Urinary bladder (tissue), 4 donors: ENCODE measurements at places on chromosomes 1 and 21. TPM values are rescaled to one million over a fixed set of nuclear protein-coding genes. Genes with fewer than 3 reads are reported as not detected.

TNNI3K gene
- total RNA-seq = 5.1 TPM

DNA sequence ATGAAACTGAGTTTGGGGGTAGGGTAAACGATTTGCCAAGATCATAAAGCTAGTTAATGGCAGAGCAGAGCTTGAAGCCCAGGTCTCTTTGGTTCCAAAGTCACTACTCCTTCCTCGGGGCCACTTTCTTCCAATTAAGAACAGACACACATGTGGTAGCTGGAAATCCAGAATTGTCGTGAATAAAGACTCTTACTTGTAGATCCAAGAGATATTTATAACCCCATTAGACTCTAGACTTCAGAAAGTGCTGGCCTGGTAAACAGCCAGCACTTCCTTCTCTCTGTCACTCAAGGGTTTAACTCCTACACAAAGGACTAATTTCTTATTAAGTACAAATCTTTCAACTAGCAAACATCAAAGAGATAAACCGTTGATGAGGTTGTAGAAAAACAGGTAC is 2.7 kb downstream of the FAM163A start:
- DNase-seq = no peak

DNA sequence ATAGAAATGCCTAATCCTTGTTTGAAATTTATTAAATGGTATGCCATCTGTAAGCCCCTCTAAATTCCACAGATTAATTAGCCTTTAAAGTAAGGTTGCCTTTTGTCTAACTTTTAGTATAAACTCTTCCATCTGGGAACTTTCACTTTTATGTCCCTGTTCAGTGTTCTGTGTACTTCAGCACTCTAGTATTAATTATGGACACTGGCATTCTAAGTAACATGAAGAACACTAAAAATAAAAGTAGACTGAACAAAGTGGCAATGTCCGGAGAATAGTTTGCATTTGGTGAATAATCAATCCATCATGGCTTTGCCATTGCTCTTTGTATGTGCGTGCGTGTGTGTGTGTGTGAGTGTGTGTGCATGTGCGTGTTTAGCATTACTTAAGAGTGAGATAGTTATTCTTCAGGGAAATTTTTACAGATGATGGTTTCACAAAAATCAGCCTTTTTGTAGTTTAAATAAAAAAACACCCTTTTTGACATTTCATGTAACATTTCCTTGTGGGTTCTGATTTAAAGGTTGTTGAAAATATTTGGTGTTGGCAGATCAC is 51.1 kb downstream of the ATF6 start:
- no peak for DNase-seq

DNA sequence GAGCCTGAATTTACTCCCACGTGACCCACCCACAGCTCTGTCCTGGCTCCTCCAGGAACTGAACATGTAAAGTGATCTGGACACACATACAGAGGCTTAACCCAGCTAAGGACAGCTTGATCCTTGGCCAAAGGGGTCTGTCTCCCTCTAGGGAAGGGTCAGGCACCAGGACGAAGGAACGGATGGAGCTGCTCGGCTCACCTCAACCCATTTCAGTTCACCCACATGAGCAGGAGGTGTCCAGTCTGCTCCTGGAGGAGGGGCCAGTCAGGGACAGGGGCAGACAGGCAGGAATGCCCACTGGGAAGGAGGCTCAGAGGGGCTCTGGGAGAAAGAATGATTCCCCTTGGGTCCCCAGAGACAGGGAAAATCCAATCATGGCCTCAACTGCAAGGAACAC is 567.2 kb downstream of the PTPRU start:
- no peak for DNase-seq

GRCh38 chr1:226912587-226913176 is 27.4 kb upstream of the COQ8A start:
- no peak for DNase-seq

IVL gene
- total RNA-seq = 2.7 TPM

GRCh38 chr1:91161749-91162148 is 139.9 kb upstream of the ZNF644 start:
- DNase-seq = no peak

ALG14 gene
- 4.4 TPM for total RNA-seq

DNA sequence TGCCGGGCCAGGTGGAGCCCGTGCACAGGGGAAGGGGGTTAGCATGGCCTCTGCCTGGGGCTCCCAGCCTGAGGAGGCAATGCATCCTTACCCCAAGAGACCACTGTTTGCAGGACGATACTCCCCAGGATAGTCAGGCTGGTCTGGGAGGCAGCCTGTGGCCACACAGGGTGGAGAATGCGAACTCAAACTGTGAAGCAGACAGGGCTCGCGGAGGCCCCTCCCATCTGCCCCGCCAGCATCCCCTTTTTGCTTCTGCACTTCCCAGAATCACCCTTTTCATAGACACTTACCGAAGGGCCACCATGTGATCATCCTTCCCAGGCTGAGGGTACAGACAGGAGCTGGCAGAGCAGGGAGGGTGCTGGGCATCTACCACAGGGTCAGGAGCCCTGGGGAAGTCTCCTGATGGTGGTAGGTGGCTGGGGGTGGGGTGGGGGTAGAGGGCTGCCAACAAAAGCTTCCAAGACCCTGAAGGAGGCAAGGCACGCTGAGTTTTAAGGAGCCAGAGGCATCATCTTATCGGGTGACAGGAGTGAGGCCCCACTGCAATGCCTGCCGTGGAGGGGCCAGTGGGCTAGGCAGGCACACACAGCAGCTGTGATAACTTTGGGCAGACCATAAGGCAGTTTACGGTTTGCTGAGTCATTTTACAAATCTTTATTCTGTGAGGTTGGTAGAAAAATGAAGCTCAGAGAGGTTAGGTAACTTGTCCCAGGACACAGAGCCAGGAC is 31.3 kb upstream of the BTG2 start:
- no peak for DNase-seq

- no peak for DNase-seq
These were observed 26.2 kb downstream of the ITPKB start for GRCh38 chr1:226712742-226713419.

S100A5 gene
- total RNA-seq = not detected

GRCh38 chr1:82065916-82066315 is 265.2 kb downstream of the ADGRL2 start:
- no peak for DNase-seq

DNA sequence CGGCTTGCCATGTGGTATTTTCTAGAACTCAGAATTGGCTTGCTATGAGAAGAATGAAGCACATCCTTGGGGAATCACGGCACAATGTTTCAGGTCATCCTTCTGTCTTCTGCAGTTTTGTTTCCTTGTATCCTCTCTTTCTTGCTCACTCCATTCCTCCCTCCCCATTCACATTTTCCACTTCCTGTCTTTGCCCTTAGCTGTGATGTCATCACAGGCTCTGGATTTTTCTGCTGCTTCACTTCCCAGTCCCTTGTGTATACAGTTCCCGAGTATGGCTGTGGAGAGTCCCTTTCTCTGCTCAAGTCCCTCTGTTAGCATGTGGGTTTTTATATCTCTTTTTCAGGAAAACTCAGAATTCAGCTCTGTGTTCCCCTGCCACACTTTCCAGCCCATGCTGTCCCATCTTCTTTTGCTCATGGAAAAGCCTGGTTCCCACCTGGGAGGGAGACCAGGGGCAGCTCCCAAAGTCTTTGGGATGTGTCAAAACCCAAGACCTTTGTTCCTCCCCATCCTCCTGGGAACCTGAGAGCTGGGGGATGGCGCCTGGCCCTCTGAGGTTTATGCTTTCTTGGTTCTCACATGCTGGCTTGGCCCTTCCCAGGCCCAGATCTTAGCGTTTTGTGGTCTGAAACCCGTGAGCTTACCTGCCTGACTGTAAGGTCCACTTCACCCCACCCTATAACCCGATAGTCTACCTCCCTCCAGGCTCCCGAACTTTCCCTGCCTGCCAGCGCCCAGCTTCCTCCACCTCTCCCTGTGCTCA is 4.8 kb upstream of the RGS16 start:
- no peak for DNase-seq

DNA sequence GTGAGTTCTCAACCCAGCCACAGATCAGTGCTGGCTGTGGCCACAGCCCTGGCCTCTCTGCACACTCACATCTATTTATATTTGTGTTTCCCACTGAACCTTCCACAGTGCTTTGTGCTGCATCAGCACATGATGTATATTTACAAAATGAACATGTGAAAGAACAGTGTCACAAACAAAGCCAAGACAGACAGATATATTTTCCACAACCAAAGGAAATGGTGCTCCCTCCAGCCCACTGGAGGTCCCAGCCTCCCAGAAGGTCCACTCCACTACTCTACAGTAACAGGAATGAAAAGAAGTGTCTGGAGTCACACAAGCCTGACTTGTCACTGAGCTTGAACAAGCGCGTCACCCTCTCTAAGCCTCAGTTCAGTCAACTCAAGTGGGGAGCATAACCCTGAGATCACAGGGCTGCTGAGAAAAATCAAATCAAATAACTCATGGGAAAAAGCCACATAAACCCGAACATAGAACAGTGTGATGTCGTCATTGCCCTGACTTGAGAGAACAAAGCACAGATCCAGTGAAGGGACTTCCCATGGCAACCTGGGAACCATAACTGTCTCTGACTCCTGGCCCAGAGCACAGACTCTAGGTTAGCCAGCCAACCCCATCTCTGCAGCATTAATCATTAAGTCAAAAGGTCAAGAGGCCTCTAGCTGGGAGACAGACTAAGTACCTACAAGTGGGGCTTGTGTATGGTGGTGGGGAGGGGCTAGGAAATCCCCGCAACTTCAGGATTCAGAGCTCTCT is 121.2 kb downstream of the TRABD2B start:
- DNase-seq = no peak

HMGN1 gene
- 239 TPM for total RNA-seq

HTR1D gene
- total RNA-seq = 0.11 TPM

DNA sequence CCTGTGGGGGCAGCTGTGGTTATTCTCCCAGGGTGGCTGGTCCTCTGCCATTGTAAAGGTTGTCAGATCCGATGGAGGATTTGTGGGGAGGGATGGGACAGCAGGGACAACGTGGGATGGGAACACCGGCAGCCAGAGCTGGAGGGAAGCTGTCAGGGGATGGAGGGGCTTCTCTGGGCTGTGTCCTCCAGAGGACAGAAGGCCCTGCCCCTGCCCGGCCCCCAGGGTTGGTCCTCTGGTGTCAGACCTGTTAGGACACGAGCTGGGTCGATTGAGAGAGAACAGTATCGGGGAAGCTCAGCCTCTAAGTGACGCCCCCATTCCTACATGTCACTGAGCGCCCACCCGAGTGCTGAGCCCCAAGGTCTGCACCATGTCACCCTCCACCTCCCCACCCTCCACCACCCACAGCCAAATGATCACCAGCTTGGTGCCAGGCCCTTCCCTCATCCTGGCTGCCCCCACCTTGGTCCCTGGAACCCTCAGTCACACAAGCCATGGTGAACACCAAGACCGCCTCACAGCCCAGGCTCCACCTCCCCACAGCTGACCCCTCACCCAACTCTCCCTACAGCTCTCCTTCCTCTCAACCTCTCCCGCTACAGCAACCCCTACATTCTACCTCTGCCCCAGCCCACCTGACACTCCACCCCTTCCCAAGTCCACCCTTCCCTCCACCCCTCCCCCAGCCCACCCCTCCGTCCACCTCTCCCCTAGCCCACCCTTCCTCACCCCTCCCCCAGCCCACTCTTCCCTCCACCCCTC is 244.4 kb downstream of the MATN1 start:
- no peak for DNase-seq

LRP8 gene
- total RNA-seq = 3.8 TPM

ZNF436 gene
- total RNA-seq = 64.9 TPM

LRRC42 gene
- 17.3 TPM for total RNA-seq

DNA sequence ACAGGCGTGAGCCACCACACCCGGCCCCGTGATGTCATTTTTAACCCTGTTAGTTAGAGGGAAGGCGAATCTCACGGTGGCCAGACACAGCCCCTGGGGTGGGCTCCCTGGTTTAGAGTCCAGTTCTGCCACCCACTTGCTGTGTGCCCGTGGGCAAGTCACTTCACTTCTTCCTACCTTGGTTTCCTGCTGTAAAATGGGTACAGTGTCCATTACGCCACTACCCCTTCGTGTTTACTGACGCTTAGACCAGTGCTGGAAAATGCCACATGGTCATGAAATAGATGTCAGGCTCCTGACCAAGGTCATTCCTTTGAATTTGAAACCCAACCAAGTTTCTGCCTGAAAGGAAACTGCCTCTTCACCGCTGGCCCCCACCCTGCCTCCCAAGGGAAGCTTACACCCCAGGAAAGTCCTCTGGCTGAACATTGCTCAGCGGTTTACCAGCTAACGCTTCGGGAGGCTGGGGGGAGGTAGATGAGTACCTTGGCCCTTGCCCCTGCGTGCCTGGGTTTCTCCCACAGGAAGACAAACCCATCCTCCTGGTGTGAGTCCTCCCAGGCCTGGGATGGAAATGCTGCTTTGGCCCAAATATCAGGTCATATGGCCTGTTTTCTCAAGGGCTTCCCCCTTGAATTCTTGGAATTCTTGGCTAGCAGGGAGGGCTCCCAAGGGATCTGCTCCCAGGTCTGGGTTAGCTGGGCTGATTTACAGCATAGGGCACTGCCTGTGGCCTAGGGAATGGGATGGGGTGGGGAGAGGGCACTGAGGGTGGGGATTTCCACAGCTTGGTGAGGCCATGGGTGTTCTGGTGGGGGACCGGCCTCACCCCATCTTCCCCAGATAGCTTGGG is 7.6 kb upstream of the AADACL4 start:
- DNase-seq = no peak

DNA sequence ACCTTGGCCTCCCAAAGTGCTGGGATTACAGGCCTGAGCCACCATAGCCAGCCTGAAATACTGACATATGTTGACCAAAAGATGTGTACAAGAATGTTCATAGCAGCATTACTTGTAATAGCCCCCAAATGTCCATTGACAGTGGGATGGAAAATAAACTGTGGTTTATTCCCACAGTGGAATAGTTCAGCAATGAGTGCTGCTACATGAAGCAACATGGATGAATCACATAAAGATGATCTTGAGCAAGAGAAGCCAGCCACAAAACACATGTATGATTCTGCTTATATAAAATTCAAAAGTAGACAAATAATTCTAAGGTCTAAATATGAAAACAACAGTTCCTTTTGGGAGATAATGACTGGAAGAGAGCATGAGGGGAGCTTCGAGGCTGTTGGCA is 9.1 kb upstream of the CREG1 start:
- DNase-seq = no peak

- DNase-seq = no peak
These were observed 24.8 kb downstream of the ST6GALNAC5 start for GRCh38 chr1:76891931-76892622.

GRCh38 chr1:238205045-238205662 is 314.4 kb upstream of the ZP4 start:
- DNase-seq = no peak

- DNase-seq = no peak
These were observed 28.3 kb downstream of the RHOU start for GRCh38 chr1:228763561-228763960.

GRCh38 chr1:194322751-194323150 is 1136.3 kb upstream of the B3GALT2 start:
- DNase-seq = no peak

MX2 gene
- total RNA-seq = 10.3 TPM

CYP4B1 gene
- total RNA-seq = 56.6 TPM

OR2L3 gene
- total RNA-seq = not detected

GRCh38 chr1:116346943-116347673 is 25.9 kb upstream of the ATP1A1 start:
- no peak for DNase-seq

- DNase-seq = no peak
These were observed 159.9 kb upstream of the JUN start for GRCh38 chr1:58943776-58944175.

LENEP gene
- total RNA-seq = not detected
